ENCODE measurements at places on chromosomes 11 and 22. TPM values are rescaled to one million over a fixed set of nuclear protein-coding genes. Genes with fewer than 3 reads are reported as not detected.

DNA sequence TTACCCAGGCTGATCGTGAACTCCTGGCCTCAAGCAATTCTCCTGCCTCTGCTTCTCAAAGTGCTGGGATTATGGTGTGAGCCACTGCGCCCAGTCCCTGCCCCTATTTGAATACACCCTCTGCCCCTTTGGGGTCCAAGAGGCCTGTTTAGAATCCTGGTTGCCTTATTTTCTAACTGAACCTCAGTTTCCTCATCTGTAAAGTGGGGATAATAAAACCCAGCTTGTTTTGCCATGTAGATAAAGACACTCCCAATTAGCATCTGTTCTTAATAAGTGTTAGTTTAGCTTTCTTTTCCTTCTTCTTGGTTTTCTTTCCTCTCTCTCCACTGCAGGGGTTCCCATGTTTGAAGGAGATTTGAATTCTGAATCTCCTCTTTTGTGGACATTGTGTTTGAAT lies 4.8 kb downstream of the MIAT start:
- DNase-seq, result no peak

DNA sequence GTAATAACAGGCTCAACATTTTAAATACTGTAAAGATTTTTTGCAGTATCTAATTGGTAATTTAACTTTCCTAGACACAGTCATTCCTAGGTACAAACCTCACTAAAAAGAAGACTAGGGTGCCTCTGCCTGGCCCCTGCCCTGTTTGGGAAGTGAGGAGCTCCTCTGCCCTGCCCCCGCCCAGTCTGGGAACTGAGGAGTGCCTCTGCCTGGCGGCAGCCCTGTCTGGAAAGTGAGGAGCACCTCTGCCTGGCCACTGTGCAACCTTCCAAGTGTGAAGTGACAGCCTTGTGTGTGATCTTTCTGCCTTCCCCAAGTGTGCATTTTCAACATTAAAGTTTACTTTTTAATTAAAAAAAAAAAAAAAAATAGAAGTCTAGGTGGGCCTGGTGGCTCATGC lies 4.2 kb downstream of the CHORDC1 start:
- DNase-seq, result no peak

The ESAM gene
- 0.16 TPM for total RNA-seq

The SMIM35 gene
- total RNA-seq, result 3.2 TPM

- DNase-seq, result no peak
Observed at GRCh38 chr11:1669546-1670218, 27.3 kb upstream of the KRTAP5-6 start.

DNA sequence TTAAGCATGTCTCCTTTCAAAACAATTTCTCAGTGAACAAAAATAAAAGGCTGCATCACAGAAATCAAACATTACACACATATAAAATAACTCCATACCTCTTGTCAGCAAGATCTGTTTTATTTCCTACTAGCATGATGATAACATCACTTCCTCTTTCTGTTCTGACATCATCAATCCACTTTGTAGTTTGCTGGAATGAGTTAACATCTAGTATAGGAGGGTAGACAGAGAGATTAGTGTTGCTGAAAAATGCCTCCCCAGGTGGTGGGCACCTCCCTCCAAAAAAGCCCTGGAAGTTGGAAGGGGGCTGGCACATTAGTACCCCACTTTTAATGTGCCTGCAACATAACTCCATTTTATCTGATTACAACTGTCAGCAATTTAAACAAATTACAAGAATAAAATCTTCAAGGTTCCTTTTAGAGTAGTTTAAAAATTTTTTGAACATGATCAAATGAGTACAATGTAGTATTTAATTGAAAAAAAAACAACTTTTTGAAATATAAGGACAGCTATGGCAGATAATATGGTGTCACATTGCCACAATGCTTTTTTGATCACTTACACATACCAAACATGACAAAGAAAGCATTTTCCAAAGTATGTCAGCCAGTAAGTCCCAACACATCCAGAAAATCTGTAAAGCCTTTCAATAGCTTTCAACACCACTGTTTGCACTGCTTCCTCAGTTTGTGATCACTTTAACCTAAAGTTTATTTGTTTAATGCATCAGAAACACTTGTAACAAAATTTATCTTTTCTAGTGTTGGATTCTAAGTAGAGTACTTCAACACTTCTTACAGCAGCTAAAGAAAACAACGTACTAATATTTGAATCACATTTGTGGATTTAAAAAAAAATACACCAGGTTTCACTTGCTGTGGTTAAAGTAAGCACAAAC lies 44.5 kb downstream of the RAB6A start:
- DNase-seq, result no peak

- peak; percentile 78 for DNase-seq
Observed at GRCh38 chr11:10743354-10744000, 7.6 kb upstream of the CTR9 start.

GRCh38 chr11:10019906-10020682 lies 273.9 kb downstream of the SBF2 start:
- DNase-seq, result no peak

The DEUP1 gene
- total RNA-seq, result not detected

DNA sequence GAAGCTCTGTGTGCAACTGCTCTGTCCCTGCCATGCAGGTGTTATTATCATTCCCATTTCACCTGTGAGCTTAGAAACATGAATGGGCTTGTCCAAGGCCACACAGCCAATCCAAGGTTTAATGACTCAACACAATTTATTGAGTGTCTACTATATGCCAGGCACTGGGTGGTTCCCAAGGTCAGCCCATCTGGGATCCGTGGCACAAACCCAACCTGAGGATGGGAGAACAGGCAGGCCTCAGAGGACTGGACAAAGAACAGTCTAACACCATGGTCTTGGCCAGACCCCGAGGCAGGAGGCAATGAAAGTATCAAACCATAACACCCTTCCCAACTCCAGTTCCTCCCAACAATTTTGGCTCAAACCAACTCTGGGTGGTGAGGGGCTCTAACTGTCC lies 15.7 kb downstream of the SPATA19 start:
- peak; percentile 14 for DNase-seq

DNA sequence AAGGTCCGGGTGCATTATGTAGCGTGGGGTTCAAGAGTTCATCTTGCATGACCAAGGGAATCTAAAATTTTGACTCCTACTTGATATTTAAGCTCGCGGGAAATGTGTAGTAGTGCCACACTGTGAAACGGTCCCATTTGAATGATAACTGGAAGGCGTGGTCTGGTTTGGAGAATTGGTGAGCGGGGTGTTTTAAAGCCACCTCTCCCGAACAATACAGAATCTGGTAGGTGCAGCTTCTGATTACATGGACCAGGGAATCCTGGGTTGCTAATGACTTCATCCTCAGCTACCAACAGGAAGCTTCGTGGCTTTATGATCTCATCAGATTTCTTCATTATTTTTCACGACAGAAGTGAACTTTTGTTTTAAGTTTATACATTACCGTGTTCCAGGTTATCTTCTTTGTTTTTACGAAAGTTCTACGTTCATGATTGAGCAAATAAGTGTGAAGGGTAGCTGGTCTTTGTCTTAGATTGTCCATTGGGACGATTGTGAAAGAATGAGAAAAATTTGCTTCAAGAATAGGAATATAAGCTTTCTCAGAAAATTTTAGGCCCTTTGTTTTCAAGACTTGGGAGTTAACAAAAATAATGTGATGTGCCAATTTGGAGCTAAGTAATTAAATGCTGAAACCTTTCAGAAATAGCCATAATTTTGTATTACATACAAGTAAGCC lies 1.7 kb downstream of the QSER1 start:
- peak; percentile 44 for DNase-seq

DNA sequence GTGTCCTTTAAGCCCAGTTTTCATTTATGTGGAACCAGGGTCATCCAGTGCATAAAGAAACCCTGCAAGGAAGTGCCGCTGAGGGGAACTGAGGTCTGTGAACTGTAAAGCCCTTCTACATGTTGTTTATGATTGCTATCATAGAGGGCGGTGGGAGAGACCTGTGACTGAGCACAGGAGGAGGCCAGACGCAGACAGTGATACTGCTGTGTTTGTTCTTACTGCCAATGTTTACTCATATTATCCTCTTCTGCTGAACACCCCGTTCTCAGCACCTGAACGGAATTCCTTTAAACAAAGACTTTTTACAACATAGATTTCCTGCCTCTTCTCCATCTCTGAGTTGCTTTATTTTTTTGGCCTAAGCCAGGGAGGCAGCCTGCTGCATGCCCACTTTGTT lies 967 bp upstream of the GALNT18 start:
- DNase-seq, result no peak

The PAMR1 gene
- not detected for total RNA-seq

The JAML gene
- 139 TPM for total RNA-seq

DNA sequence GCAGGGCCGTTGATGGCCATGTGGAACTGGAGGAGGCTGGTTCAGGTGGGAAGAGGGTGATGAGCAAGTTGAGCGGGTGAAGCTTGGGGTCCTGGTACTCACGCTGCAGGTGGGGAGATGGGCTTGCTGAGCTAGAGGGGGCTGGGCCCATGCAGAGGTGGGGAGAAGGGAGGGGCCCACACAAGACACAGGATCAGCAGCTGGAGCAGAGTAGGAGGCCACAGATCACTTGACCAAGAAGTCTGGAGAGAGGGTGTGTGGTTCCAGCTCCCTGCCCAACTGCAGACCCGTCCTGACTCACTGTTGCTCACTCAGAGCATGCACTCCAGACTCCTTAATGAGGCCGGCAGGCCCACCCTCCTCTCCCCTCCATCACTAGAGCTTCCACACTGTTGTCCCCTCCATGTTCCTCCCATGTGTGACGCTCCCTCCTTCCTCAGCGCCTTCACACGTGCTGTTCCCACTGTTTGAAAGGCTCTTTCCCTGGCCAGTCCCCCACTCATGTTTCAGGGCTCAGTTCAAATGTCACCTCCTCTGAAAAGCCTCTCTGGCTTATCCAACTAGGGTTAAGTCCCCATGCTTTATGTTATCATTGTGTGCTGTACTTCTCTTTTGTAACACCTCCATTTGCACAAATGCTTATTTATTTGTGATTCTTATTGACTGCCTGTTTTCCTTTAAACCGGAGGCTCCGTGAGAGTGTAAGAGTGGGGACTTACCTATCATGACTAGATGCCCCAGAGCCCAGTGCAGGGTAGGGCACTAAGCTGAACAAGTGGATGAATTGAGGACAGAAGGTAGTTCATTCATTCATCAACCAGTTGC lies 2.3 kb downstream of the CCDC86 start:
- no peak for DNase-seq

DNA sequence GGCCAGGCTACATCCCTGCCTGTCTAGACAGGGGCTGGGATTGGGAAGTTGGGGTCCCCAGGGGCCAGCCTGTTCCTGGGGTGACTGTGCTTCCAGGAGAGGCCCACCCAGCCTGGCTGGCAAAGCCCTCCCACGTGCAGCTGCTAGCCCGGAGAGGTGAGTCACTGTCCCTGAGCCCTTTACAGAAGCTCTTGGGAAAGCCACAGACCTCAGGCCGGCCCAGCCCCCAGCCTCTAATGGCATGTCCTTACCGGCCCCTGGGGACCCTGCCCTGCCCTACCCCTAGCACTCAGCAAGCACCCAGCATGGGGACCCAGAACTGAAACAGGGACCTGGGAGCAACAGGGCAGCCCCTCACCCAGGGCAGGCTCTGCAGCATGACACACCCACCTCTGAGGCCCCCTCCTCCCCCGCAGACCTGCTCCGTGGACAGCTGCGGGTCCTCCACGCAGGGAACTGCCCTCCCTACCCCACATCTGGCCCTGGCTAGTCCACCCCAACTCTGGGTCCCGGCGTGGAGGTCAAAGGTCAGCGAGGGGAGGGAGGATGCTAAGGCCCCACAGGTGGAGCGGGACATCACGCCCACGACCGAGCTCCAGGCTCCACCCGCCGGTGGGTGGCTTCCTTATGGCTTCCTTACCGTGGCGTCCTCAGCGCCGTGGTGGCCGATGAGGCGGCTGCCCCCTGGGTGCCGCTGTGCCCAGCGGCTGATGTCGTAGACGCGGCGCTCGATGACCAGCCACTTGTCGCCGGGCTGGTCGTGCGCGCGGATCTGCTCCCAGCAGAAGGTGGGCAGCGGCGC lies 615 bp downstream of the FADS3 start:
- peak; percentile 55 for DNase-seq
